ENCODE measurements at places on chromosomes 11 and 22. TPM values are rescaled to one million over a fixed set of nuclear protein-coding genes. Genes with fewer than 3 reads are reported as not detected.
A peak's percentile ranks its signal among the peaks of the same experiment; 100 is the strongest.

DNA sequence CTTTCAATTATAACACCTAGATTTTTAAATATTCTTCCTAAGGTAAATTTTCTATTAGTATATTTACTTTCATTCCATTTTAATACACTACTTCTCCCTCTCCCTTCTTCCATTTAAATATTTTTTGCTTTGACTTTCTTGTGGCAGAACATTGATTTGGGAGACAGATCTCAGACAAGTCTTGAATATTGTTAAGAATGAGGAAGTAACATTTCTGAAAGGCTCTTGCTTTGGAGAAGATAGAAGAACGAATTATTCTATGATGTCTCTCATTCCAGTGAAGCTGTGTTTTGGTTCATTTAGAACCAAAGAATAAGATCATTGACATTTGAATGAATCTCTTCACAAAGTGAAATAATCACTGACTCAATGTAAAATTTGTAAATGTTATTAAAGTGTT is 2.4 kb downstream of the IPO7 start:
- no peak overlapping the region for H3K27ac ChIP-seq
- DNase-seq, result no peak
- H3K36me3 ChIP-seq, result no peaks in the 10 kb centered on the region
- H3K4me3 ChIP-seq, result peak overlapping the region; percentile 85

- no peaks in the 10 kb centered on the region for H3K27me3 ChIP-seq
- H3K4me1 ChIP-seq, result no peaks in the 10 kb centered on the region
- H3K36me3 ChIP-seq, result no peaks in the 10 kb centered on the region
- no peak for DNase-seq
- H3K27ac ChIP-seq, result no peak overlapping the region
- H3K4me3 ChIP-seq, result no peak overlapping the region
Measured at GRCh38 chr11:92269021-92269420, 44.4 kb downstream of the FAT3 start.

GRCh38 chr11:24093375-24093774 is 403.5 kb upstream of the LUZP2 start:
- no peaks in the 10 kb centered on the region for H3K36me3 ChIP-seq
- no peak overlapping the region for H3K27ac ChIP-seq
- no peaks in the 10 kb centered on the region for H3K27me3 ChIP-seq
- H3K4me3 ChIP-seq, result no peak overlapping the region

DNA sequence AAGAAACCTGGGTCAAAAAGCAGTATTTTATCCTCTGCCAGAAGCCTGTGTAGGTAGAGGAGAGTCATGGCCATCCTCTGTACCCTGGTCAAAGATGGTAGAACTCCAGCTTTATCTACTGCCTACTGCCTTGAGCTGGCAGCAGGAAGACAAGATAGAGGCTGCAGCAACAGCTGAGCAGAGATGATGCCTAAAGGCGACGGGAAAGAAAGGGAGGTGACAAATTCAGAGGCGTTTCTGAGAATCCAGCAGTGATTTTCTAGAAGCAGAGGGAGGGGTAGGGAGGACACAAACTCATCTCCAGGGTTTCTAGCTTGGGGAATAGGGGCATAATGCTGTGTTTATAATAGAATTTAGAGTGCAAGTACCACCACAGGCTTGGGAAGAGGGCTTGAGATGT is 15.5 kb upstream of the C1QTNF4 start:
- H3K36me3 ChIP-seq, result no peaks in the 10 kb centered on the region
- no peaks in the 10 kb centered on the region for H3K27me3 ChIP-seq
- H3K27ac ChIP-seq, result no peak overlapping the region
- H3K4me3 ChIP-seq, result no peak overlapping the region
- DNase-seq, result no peak

GRCh38 chr11:133515107-133515506 is 17.2 kb downstream of the OPCML start:
- DNase-seq, result no peak
- H3K36me3 ChIP-seq, result no peaks in the 10 kb centered on the region
- H3K27ac ChIP-seq, result no peak overlapping the region
- no peaks in the 10 kb centered on the region for H3K4me1 ChIP-seq

- H3K4me3 ChIP-seq, result peak overlapping the region; percentile 89
- H3K36me3 ChIP-seq, result peaks cover 15% of the 10 kb centered on the region
- peak overlapping the region; percentile 70 for H3K27ac ChIP-seq
- no peaks in the 10 kb centered on the region for H3K27me3 ChIP-seq
- peaks cover 36% of the 10 kb centered on the region for H3K4me1 ChIP-seq
Measured at GRCh38 chr11:111766834-111767142, 599 bp upstream of the PPP2R1B start.

- no peaks in the 10 kb centered on the region for H3K27me3 ChIP-seq
- H3K4me3 ChIP-seq, result no peak overlapping the region
- H3K27ac ChIP-seq, result no peak overlapping the region
- H3K36me3 ChIP-seq, result no peaks in the 10 kb centered on the region
- no peak for DNase-seq
Measured at GRCh38 chr11:30392221-30392784, 69.4 kb downstream of the ARL14EP start.

DNA sequence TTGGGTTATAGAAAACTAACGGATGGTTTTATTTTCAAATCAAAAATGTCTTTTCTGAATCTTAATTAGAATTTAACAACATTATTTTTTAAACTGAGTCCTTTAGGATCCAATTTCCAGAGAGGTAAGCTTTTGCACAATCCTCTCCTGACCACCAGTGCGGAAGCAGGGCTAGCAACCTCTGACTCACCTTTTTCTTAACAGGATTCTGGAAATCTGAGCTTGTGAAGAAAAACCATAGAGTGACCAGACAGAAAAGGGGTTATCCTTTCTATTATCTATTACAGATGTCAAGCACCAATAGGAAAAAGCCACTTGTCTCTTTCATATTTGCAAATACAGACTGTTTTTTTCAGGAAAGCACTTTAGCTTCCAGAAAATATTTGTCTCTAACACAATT is 25.3 kb downstream of the ALG9 start:
- DNase-seq, result no peak
- no peaks in the 10 kb centered on the region for H3K4me1 ChIP-seq
- H3K4me3 ChIP-seq, result no peak overlapping the region
- no peaks in the 10 kb centered on the region for H3K27me3 ChIP-seq
- H3K36me3 ChIP-seq, result peaks cover 38% of the 10 kb centered on the region
- no peak overlapping the region for H3K27ac ChIP-seq

DNA sequence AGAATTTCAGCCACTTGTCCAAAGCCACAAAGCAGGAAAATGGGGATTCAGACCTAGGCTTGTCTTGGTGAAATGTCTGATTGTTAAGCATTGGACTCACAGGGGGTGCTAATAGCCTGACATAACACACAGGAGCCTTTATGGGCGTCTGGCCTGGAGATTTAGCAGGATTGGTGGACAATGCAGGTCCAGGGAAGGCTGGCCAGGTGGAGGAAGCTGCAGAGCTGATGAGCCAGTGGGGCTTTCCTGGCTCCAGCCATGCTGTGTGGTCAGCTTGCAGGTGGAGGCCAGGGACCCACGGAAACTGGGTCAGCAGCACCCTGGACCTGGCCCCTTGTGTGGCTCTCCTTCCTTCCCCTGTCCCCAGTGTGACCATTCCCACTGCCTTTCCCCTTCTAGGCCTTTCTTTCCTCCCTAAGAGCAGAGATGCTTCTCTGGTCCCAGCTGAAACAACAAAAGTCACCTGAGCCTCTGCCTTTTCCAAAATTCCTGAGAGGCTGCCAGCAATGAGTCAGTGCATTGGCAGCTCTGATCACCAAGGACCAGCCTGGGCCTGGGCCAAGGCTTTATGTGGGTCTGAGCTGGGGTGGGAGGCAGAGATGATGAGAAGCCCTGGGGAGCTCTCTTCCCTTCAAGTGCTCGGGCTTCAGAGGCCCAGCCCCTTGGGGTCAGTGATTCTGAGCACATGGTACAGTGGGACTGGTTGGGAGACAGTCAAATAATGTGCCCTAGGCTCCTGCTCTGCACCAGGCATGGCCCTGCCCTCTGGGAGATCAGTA is 85.2 kb downstream of the CCDC81 start:
- H3K27me3 ChIP-seq, result no peaks in the 10 kb centered on the region
- no peak overlapping the region for H3K4me3 ChIP-seq
- DNase-seq, result no peak
- H3K27ac ChIP-seq, result no peak overlapping the region
- H3K4me1 ChIP-seq, result no peaks in the 10 kb centered on the region

DNA sequence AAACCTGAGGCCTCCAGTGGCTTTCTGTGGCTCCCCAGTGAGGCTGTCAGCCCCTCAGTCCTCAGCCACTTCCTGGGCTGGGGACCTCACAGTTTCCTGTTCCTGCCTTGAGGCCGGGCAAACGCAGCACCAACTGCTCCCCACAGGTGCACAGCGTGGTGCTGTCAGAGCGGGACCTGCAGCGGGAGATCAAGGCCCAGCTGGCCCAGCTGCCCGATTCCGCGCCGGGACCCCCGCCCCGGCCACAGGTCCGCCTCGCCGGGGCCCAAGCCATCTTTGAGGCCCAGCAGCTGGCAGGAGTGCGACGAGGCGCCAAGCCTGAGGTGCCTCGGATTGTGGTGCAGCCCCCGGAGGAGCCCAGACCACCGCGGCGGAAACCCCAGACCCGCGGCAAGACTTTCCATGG is 5.4 kb downstream of the TBC1D10C start:
- peak overlapping the region; percentile 57 for H3K4me3 ChIP-seq
- peak; percentile 84 for DNase-seq
- peak overlapping the region; percentile 87 for H3K27ac ChIP-seq
- no peaks in the 10 kb centered on the region for H3K27me3 ChIP-seq
- peaks cover 20% of the 10 kb centered on the region for H3K36me3 ChIP-seq
- H3K4me1 ChIP-seq, result peaks cover 93% of the 10 kb centered on the region

GRCh38 chr11:44601471-44602370 is 36.3 kb downstream of the CD82 start:
- H3K36me3 ChIP-seq, result peaks cover 32% of the 10 kb centered on the region
- peaks cover 27% of the 10 kb centered on the region for H3K4me1 ChIP-seq

DNA sequence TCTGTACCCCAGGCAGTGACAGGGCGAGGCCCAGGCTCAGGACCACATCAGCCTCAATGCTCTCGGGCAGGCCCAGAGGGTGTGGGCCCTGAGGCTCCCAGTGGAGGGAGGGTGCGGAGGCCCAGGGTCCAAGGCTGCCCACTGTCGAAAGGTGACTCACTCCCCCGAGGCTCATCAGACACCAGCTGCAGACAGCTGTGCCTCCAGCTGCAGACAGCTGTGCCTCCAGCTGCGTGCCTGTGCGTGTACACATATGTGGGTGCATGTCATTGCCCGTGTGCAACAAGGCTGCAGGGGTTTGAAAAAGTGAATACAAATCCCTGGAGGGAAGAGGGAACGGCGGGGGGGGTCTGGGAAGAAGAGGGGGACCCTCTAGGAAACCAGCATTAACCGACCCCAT is 134.3 kb downstream of the BRD1 start:
- no peaks in the 10 kb centered on the region for H3K27me3 ChIP-seq
- no peak overlapping the region for H3K4me3 ChIP-seq
- H3K4me1 ChIP-seq, result no peaks in the 10 kb centered on the region
- H3K36me3 ChIP-seq, result no peaks in the 10 kb centered on the region
- DNase-seq, result no peak
- no peak overlapping the region for H3K27ac ChIP-seq

GRCh38 chr11:95556011-95556341 is 233.6 kb downstream of the FAM76B start:
- H3K27me3 ChIP-seq, result no peaks in the 10 kb centered on the region
- no peak for DNase-seq
- no peak overlapping the region for H3K4me3 ChIP-seq
- no peaks in the 10 kb centered on the region for H3K36me3 ChIP-seq
- no peak overlapping the region for H3K27ac ChIP-seq
- H3K4me1 ChIP-seq, result no peaks in the 10 kb centered on the region

DNA sequence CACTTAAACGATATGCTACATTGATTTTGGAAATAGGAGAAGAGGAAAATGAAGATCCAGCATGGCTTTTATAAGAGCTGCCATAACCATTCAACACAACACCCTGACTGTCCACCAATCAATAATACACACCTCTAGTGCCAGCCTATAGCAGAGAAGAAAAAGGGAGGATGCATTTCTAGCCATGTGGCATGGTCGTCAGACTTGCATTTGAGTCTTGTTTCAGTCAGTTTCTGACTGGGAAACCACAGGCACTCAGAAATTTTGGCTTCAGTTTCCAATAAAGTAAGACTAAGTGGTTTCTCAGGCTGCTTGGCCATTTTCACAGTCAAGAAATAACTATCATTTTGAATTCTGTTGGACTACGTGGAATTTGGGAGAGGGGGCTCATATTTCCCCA is 523.5 kb upstream of the LRRC4C start:
- H3K27me3 ChIP-seq, result no peaks in the 10 kb centered on the region
- DNase-seq, result no peak
- H3K27ac ChIP-seq, result no peak overlapping the region
- H3K36me3 ChIP-seq, result no peaks in the 10 kb centered on the region
- no peak overlapping the region for H3K4me3 ChIP-seq

- no peak overlapping the region for H3K27ac ChIP-seq
- no peaks in the 10 kb centered on the region for H3K36me3 ChIP-seq
- H3K4me1 ChIP-seq, result no peaks in the 10 kb centered on the region
- H3K4me3 ChIP-seq, result no peak overlapping the region
Measured at GRCh38 chr11:114027926-114028325, 31.6 kb upstream of the ZBTB16 start.

DNA sequence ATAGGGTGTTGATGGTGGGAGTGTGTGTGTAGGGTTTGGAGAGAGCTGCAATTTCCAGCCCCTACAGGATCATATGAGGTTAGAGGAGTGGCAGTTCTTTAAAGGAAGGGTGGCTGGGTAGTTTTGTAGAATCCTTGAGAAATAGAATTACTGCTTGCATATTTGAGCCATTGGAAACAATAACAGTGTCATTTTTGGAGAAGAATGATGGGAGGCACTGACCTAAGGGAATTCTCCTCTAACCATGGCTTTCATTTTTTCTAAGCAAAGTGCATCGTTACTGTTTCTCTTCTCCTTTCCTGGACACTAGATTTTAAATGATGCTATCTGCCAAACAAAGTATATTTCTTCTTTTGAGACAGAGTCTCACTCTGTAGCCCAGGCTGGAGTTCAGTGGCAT is 66.9 kb upstream of the RRM1 start:
- H3K36me3 ChIP-seq, result peaks cover 49% of the 10 kb centered on the region
- DNase-seq, result no peak
- H3K4me1 ChIP-seq, result no peaks in the 10 kb centered on the region
- no peak overlapping the region for H3K27ac ChIP-seq
- H3K4me3 ChIP-seq, result no peak overlapping the region

- no peaks in the 10 kb centered on the region for H3K27me3 ChIP-seq
- H3K4me1 ChIP-seq, result no peaks in the 10 kb centered on the region
- no peak for DNase-seq
- H3K4me3 ChIP-seq, result no peak overlapping the region
- H3K27ac ChIP-seq, result no peak overlapping the region
Measured at GRCh38 chr11:127226949-127227348, 226.4 kb upstream of the KIRREL3 start.

GRCh38 chr11:113907681-113908080 is 3.1 kb downstream of the HTR3B start:
- H3K4me3 ChIP-seq, result no peak overlapping the region
- no peaks in the 10 kb centered on the region for H3K36me3 ChIP-seq
- no peak overlapping the region for H3K27ac ChIP-seq
- no peak for DNase-seq
- peaks cover 3% of the 10 kb centered on the region for H3K27me3 ChIP-seq

The DDIAS gene
- 0.86 TPM for polyA plus RNA-seq

The PLAAT2 gene
- polyA plus RNA-seq, result not detected

The KDM4D gene
- polyA plus RNA-seq, result 0.37 TPM

The TMEM9B gene
- polyA plus RNA-seq, result 128 TPM

The CD3D gene
- polyA plus RNA-seq, result 1,156 TPM

The SOX10 gene
- polyA plus RNA-seq, result not detected

The FDXACB1 gene
- 6.7 TPM for polyA plus RNA-seq

Data from CD4-positive, CD25-positive, alpha-beta regulatory T cell (primary cell).